ENCODE measurements at places on chromosomes 1 and 21.

GRCh38 chr1:173430677-173431303 is 46.3 kb upstream of the PRDX6 start:
- no peak for DNase-seq

DNA sequence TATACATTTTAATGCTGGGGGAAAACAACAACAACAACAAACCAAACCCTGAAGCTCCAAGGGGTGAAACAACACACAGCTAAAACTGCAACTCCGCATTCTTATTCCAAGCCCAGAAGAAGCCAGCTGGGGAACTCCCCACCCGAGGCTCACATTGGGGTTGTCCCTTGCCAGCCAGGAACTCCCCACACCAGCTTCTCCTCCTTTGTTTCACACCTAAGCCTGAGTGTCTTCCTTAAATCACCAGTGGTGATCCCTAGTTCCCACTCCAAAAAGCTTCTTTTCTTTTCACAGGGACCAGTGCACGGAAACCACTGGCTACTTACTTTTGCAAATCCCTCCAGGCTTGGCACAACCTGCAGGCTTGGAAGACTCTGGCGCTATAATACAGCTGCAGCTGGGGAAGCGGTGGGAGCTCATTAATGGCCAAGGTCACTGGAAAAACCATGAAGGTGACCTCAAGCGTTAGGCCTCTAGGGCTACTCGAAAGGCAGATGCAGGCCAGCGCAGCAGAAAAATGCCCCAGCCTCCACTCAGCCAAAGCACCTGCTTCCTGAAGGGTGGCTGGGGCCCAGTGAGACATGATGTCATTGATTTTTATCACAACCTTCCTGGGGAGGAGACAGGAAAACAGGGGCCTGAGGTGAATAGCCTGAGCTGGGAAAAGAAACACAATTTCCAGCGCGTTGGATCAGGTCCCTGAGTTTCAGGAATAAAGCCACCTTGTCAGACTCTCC is 40.1 kb downstream of the TLR5 start:
- no peak for DNase-seq

DNA sequence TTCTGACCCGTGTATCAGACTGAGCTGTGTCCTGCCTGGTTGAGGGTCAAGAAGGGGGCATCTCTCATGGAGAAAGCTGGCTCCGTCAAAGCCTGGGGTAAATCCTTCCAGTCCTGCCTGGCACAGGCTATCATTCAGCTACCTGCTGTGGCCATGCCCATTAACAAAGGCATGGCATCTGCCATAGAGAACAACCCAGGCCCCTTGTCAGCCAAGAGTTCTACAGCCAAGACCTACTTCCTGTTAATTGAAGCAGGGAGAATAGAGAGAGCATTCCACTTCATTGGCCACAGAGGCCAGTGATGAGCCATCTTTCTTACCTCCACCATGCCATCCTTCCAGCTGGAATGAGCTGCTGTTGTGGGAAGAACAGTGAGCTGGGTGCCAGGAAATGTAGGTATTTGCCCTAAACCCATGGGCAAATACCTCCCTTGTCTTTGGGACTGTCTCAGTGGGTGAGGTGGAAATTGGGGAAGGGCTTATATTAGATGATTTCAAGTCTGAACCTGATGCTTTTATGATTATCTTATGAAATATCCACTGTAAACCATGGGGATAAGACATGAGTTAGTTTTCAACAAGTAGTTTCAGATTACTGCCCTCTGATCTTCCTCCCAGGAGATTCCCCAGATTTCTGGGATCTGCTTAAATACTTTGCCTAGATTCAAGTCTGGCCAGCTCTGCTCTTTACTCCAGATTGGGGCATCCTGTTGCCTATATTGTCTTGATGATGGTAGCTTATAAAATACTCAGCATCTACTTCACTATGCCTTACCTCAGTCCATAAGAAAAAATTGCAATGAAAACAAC is 11.2 kb upstream of the KCNQ4 start:
- no peak for DNase-seq

DNA sequence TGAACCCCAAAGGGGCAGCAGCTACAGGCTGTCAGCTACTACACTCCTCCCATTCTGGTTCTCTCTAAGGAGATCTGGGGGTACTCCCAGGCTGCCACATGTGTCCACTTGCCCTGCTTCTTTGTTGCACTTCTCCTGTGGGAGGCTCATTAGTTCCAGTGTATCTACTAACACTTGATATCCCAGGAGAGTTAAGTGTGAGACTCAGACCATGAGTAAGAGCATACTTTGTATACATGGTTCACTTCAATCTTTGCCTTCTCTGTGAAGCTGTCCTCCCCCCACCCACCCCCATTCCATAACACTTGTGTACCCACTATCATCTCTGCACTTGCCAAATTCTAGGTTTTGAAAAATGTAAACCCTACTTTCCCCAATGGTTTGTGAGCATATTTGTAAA is 34.9 kb upstream of the GADD45A start:
- DNase-seq, result no peak

DNA sequence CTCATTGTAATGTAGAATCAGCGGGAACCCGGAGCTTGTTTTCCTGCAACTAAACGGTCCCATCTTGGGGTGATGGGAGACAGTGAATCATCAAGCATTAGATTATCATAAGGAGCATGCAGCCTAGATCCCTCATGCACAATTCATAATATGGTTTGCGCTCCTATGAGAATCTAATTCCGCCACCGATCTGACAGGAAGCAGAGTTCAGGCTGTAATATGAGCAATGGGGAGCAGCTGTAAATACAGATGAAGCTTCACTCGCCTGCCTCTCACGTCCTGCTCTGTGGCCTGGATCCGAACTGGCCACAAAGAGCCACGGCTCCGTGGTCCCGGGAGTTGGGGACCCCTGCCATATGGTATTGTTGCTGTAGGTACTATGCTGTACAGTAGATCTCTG is 1.6 kb downstream of the IFI44 start:
- no peak for DNase-seq

DNA sequence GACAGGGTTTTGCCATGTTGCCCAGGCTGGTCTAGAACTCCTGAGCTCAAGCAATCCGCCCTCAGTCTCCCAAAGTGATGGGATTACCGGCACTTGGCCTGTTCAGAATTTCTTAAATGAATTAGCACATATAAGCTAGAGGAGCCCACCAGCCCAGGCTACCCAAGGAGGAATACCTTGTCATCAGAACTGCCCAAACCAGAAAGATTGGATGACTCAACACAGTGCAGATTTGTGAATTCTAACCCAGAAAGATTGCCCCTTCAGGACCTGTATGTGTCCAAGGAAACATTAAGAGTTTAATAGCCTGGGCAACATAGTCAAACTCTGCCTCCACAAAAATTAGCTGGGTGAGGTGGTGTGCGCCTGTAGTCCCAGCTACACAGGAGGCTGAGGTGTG is 14.0 kb upstream of the LIN9 start:
- no peak for DNase-seq

- DNase-seq, result no peak
These were observed 44.6 kb upstream of the GRIK3 start for GRCh38 chr1:37078866-37079265.

DNA sequence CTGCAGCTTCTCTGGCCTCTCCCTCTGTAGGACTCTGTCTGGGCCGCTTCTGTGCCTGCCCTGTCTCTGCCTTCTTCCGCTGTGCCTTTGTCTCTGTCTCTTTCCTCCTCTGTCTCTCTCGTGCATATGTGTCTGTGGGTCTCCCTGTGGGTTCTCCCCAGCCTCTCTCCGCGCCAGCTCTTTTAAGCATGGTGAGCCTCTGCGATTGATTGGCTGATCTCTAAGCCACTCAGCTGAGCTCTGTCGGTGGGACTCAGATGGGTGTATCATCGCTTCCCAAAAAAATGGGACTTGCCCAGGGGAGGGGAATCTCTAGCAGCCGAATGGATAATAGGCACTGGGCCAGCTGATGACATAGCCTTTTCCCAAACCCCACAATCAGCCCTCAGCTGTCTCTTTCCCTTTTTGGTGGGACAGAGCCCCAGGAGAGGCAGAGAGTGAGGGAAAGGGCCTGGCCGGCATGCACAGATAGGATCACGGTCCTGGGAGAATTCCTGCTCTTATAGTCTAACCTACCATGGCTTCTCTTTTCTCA is at the start of gene ADAMTS4:
Gene ADAMTS4 (minus strand): TSS at position 158 of the 535 bp plus-strand sequence. CDS start 427 bp downstream, outside the sequence.
- DNase-seq, result no peak

DNA sequence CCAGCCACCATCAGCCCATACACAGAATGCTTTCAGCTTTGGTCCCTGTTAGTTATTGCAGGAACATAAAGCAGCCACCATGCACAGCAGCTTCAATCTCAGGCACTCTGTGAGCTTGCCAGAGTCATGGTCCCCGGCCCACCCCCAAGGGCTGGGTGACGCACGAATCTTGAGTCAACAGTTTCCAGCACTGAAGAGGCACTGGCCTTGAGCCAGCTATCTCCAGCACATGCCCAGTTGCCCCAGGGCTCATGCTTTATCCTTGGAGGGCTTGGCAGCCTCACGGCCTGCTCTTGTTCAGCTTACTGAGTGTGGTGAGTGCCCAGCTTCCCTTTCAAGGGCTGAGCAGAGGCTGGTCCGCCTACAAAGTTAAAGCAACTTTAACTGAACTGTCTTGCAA is 200.7 kb upstream of the RAB4A start:
- peak; percentile 82 for DNase-seq

GRCh38 chr1:214331180-214331579 is 50.2 kb downstream of the SMYD2 start:
- DNase-seq, result no peak

DNA sequence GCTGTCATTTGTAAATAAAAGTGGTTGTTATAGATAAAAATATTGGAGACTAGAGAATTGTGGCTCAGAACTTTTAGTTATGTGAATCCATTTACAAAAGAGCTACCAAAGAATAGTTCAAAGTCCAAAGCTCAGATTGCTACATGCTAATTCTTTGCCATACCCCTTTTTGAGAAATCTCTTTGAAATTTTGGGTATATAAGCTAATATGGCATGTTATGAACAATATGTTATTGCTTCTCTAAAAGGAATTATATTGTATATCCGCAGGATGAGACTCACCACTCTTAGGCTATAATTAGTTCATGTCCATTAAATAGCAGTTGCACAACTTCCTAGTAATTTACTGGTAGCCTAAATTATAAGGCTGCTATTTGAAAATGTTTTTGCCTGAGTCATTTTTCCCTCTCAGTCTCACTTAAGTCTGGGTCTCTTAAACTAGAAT is 178.0 kb downstream of the ZNF281 start:
- no peak for DNase-seq

GRCh38 chr1:86913399-86913895 is 479 bp downstream of the SELENOF start:
- DNase-seq, result no peak

- no peak for DNase-seq
These were observed 373.4 kb downstream of the NEGR1 start for GRCh38 chr1:71908871-71909390.

DNA sequence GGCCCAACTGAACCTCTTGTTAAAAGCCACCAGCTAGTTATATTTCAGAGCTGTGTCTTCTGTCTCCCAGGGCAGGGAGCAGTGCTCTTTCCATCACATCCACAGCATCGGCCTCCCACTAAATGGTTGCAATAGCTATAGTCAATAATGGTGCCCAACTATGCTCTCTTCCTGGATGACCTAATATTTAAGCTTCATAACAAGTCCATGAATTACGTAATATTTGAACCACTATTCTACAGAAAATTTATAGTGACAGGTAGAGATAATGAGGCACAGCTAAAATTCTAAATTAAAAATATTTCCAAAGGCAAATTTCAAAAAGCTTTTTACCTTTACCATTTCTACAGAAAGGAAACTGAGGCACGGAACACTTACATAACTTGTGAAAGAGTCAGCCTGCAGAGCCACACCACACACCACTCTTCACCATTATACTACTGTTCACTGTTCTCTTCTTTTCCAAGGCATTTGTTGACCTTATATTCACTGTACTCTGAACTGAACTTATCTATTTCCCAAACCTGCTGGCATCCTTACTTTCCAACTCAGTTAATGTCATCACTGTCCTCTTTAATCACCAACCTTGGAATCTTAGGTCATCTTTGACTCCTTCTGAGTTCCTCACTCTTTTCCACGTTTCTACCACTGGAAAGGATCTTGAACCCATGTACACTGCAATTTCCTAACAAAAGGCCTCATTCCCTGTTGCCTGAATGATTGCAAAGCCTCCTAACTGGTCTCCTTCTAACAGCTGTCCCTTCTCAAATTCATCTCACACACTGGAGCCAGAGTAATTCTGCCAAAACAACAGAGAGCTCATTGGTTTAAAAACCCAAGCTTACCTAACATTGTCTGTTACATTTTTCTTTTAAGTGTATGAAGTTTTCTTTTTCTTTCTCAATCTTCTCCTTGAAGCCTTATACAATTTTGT is 85.5 kb downstream of the DDAH1 start:
- DNase-seq, result no peak

DNA sequence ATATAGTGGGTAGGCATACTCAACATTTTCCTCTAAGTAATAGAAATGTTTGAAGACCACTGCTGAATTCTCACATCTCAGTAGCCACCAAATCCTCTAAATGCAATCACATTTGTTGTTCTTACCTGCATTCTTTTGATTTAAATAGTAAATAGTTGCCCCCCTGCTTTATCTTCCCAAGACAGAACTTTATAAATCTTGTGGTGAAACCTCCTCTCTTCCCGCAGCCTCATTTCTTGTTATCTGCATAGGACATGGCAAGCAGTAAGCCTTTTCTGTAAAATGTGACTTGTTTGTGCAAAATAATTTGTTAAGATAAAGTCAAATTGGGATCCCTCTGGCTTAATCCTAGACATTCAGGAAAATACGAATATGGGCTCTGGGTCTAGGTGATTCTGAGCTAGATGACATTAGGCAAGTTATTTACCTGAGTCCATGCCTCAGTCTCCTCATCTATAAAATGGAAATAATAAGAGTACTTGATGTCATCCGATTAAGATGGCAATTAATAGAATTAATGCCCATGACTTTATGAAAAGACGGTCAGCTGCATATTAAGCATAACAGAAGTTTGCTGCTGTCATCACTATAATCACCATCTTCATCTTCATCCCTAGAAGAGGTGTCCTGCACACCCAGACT is 77.7 kb downstream of the LRRC8C start:
- no peak for DNase-seq

- no peak for DNase-seq
These were observed 64.6 kb upstream of the GJB5 start for GRCh38 chr1:34690269-34690668.

GRCh38 chr1:215894617-215895016 is 327.5 kb downstream of the KCTD3 start:
- DNase-seq, result no peak

GRCh38 chr1:236315518-236315917 is 33.8 kb upstream of the ERO1B start:
- DNase-seq, result no peak

DNA sequence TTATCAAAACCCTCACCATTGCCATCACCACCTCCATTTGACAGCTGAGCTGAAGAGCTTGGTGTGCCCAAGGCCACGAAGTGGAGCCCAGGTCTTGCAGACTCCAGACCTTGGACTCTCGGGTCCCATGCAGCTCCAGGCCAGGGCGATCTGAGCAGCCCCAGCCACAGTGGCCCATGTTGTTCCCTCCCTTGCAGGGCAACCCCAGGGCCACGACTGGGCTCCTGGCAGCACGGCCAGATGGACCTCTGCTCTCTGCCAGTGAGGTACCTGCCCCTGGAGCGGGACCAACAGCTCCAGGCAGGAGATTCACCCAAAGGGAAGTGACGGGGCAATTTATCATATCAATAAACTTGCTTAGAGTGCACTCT is 182.7 kb upstream of the VAMP3 start:
- DNase-seq, result peak; percentile 39

- no peak for DNase-seq
These were observed 40.6 kb downstream of the KIF26B start for GRCh38 chr1:245195398-245195797.

All from RWPE2 (cell line).